ENCODE measurements at places on chromosomes 1 and 21.
A peak's percentile ranks its signal among the peaks of the same experiment; 100 is the strongest.

DNA sequence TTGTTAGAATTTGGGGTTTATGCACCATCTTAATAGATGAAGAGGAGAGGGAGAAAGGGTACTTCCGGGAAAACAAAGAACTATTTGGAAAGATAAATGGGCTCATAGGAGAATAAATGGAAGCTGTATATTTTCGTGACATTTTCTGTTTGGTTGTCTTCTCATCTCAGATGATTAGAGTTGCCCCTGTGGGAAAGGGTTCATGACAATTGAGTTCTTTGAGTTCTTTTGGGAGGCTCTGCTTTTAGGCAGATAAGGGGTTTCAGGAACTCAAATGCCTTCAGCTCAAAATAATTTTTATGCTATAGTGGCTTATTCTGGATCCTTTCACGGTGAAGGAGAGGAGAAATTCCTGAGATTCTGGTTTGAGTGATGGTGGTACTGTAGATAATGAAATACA is 63.6 kb downstream of the CAMTA1 start:
- no peak for DNase-seq

- DNase-seq, result no peak
These were observed 80.6 kb downstream of the ERG start for GRCh38 chr21:38417726-38418125.

GRCh38 chr1:162272419-162272818 is 104.2 kb downstream of the SPATA46 start:
- no peak for DNase-seq

DNA sequence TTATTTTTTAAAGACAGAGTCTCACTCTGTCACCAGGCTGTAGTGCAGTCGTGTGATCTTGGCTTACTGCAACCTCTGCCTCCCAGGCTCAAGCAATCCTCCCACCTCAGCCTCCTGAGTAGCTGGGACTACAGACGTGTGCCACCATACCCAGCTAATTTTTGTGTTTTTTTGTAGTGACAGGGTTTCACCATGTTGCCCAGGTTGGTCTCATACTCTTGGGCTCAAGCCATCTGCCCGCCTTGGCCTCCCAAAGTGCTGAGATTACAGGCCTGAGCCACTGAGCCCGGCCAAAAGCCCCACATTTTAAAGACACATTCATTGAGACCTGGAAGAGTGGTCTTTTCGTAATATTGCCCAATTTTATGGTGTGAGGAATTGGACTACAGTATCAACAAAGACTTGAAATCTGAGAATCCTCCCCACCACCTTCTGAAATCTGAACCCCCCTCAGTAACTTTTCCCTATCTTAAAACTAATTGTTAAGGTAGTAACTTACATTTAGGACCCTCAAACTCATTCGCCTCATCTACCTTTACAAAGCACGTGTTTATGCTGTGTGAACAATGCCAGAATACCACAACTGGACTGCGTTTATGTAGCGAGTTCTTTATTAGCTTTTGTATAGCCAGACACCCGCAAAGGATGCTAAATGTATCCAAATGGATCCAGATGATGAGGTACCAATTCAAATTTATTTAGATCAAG is 2.7 kb downstream of the ERRFI1 start:
- no peak for DNase-seq

GRCh38 chr1:243731974-243732625 is 117.9 kb downstream of the AKT3 start:
- DNase-seq, result no peak

DNA sequence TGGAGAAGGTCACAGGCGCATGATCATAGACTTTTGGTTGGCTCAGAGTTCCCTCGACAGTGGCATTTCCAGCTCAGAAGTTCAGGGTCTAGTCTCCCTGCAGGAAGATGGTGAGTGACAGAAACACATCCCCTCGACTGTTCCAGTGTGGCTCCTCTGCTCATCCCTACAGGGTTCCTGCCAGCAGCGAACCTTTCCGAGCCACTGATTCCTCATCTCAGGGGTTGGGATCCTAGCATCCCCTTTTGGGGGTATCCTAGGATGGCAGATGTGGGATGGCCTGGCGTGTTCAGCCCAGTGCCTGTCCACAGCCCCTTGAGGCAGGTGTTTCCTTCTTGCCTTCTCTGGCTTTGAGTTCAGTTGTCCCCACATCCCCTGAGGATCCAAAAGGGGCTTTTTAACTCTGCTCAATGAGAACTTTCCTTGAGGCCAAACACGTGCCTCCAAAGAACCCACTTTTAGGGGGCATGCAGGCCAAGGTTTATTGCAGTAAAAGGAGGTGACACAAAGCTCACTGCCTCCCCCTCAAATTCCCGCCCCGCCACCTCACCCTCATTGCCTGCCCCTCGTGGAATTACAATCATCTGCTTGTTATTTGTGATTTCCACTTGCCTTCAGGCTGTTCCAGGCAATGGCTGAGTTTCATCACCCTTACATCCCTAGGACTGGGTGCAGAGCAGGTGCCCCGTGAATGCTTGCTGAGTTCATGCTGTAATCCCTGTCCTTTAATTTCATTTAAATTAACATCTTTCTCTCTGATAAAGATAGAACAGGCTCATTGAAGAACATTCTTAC is 440.7 kb downstream of the CAMTA1 start:
- DNase-seq, result no peak

DNA sequence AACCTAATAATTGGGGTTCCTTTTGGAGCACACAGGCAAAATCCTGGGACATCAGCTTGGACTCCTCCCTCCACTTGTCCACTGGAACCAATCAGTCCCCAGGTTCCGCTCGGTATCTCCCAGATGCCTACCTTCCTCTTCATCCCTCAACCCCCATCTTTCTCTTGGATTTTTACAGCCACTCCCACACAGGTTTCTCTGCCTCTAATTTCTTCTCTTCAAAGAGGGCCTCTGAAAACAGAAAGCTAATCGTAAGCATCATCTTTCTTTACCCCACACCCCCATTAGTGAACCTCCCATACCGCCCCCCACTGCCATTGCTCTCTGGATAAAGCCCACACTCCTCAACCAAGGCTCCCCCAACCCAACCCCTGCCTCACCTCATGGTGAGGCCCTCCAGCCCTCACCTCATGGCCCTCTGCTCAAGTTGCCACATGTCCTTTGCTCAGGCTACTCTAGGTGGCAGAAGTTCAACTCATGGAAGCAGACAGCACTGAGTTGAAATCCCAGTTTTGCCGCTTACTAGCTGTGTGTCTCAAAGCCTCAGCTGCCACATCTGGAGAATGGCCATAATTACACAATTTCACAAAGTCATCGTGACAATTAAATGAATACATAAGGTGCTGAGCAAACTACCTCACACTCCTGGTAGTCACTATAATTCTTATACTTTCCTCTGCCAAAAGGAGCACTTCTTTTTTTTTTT is 18.1 kb upstream of the WASF2 start:
- no peak for DNase-seq

DNA sequence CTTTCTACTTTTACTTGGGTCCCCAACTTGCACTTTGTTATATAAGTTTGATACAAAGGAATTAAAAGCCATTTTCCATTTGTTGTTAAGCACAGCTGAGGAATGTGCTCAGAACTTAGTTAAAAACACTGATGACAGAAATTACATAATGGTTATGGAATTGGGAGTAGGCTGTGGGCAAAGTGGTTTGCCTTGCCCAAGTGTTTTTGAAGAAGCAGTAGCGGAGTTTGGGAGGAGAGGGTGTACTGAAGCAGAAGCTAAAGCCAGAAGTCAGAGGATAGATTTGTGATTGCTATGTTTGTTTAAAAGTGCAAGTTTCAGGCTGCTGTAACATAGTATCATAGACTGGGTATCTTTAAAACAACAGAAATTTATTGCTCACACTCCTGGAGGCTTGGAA is 391.8 kb downstream of the DUSP10 start:
- no peak for DNase-seq

DNA sequence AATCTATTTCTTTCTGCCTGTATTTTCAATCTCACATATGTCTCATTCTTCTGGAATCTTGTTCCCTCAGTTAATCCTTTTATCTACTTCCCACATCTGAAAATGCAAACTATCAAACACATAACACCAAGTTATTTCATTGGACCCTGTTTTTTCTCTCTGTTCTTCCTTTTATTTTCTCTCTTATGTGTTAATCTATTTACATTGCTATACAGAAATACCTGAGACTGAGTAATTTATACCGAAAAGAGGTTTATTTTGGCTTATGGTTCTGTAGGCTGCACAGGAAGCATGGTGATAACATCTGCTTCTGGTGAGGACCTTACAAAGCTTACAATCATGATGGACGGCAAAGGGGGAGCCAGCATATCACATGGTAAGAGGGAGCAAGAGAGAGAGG is 247.6 kb downstream of the TGFB2 start:
- DNase-seq, result no peak

- no peak for DNase-seq
These were observed 12.3 kb downstream of the MACF1 start for GRCh38 chr1:39216771-39217170.

DNA sequence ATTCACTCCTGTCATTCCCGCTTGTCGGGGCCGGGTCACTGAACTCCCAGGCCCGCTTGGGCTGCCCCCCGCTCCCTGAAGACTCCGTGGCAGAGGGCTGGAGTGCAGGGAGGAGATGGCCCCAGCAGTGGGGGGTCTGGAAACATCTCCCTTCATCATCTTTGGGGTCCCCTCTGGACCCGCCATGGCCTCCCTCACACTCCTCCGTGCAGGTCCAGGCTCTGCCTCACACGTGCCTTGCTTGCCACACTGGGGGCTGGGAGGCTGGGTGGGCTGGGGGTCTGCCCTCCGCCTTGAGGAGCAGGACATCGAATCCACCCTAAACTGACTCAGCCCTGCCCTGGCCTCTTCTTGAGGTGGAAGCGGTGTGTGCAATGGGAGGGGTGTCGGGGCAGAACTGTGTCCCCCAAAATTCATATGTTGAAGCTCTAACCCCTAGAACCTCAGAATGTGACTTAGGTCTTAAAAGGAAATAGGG is 35.2 kb downstream of the POFUT2 start:
- no peak for DNase-seq

GRCh38 chr1:114154146-114154962 is 685 bp upstream of the SYT6 start:
- no peak for DNase-seq

DNA sequence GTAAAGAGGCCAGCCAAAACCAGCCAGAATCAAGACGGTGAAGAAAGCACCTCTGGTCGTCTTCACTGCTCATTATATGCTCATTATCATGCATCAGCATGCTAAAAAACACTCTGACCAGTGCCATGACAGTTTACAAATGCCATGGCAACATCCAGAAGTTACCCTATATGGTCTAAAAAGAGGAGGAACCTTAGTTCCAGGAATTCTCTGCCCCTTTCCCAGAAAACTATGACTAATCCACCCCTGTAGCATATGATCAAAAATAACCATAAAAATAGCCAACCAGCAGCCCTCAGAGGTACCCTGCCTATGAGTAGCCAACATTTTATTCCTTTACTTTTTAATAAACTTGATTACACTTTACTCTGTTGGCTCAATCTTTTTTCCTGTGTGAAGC is 34.2 kb upstream of the PBX1 start:
- no peak for DNase-seq

DNA sequence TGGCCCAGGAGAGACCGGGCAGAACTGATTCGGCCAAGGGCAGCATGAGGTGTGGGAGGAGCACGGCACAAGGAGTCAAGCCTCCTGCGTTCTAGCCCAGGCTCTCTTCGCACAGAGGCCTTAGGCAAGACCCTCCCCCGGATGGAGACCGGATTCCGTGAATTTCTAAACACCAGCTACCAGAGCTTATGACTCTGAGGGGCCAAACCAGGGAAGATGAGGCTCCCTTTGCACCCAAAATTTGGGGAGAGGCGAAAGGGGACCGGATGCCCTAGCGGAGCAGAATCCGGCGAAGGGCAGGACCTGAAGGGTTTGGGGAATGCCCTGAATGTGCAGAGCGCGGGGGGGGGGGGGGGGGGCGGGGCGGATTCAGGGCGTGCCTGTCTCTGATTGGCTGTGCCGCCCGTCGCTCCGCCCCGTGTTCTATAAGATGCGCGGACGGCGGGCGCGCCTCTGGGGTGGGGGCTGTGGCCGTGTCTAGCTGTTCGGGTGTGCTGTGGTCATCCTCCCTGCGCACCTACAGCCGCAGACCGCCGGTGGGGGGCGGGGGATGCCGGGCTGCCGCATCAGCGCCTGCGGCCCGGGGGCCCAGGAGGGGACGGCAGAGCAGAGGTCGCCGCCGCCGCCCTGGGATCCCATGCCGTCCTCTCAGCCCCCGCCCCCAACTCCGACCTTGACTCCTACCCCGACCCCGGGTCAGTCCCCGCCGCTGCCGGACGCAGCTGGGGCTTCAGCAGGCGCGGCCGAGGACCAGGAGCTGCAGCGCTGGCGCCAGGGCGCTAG is at the start of gene TRNP1:
TRNP1 (plus strand) TSS at position 456 of the 783 bp plus-strand sequence; CDS start at position 551, 95 bp downstream.
- DNase-seq, result peak; percentile 73

GRCh38 chr1:31926853-31927660 is 11.1 kb downstream of the PTP4A2 start:
- peak; percentile 61 for DNase-seq

DNA sequence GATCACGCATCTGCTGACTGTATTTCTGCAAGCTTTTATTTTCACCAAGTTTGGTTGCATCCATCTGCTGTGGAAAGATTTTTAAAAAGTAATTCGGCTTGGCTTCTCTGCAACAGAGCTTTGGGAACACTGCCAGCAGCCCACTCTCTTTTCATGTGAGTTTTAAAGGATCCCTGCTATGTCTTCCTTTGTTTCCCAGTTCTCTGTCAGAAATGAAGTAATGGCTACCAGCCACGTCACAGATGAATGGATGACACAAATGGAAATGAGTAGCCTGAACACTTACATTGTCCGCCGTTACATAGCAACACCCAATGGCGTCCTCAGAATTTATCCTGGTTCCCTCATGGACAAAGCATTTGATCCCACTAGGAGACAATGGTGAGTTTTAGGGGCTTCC is 80.6 kb upstream of the RAVER2 start:
- no peak for DNase-seq

DNA sequence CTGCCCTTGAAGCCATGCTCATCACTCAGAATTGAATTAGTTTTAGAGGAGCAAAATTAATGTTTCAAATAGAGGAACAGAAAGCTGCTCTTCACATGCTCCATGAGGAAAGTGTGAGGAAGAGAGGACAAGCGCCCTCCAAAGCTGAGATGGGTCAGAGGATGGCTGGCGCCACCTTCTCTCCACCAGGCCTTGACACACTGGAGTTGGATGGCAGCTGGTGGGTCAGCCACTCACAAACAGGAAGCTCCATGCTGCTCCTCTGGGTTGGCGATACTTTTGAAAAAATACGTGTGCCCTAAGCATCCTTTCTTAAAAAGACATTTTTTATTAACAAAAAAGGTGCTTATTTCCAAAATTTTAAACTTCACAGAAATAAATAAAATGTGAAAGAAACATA is 3.1 kb upstream of the CD2 start:
- no peak for DNase-seq

- DNase-seq, result no peak
These were observed 45.9 kb downstream of the KLHDC7A start for GRCh38 chr1:18526436-18527275.

- peak; percentile 54 for DNase-seq
These were observed 30.5 kb downstream of the KRTAP10-1 start for GRCh38 chr21:44509539-44509938.

DNA sequence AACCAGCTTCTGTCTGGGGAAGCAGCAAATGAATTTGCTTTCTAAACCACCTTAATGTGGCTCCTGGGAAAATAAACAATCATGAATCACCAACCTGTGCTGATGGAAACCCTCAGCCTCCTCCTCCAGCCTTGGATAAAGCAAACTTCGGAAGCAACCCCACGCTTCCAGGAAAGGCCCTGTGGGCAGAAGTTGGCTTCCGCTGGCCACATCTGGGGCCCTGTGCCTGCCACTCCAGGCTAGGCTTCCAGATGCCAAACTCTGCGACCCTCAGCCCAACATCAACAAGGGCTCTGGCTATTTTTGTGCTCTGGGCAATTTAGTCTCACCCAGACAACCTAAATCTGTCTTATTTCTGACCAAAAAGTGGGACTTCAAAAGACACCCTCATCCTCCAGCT is 6.2 kb upstream of the OXCT2 start:
- DNase-seq, result no peak

Data from NCI-H1092 (cell line).